Kidney (tissue), 22 donors: ENCODE measurements at places on chromosomes 6 and 20.

- DNase-seq = no peak
These were observed 2.8 kb downstream of the CCN5 start for GRCh38 chr20:44717986-44718385.

DNA sequence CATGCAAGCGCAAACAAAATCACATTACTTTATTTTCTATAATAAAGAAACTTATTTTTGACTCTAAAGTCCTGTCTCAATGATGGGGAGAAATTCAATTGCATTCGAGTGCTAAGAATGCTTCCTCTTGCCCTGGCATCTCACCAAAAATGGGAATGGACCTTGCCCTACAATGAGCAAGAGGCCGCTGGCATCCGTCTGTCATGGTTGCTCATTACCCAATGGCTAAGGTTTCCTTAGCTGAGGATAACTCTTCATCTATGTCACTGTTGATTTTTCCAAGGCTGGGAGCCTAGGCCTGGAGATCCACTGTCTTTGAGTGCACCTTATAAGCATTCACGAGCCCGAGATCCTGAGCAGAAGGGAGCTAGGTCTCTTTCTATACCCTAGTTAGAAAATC lies 471.3 kb upstream of the NRSN1 start:
- DNase-seq = no peak

- no peak for DNase-seq
These were observed 1.3 kb downstream of the CCN5 start for GRCh38 chr20:44716309-44717106.

- no peak for DNase-seq
These were observed 48.4 kb downstream of the ZFAND3 start for GRCh38 chr6:37867756-37868446.

GRCh38 chr6:42166444-42167141 lies 6.6 kb upstream of the GUCA1A start:
- peak; percentile 87 for DNase-seq

DNA sequence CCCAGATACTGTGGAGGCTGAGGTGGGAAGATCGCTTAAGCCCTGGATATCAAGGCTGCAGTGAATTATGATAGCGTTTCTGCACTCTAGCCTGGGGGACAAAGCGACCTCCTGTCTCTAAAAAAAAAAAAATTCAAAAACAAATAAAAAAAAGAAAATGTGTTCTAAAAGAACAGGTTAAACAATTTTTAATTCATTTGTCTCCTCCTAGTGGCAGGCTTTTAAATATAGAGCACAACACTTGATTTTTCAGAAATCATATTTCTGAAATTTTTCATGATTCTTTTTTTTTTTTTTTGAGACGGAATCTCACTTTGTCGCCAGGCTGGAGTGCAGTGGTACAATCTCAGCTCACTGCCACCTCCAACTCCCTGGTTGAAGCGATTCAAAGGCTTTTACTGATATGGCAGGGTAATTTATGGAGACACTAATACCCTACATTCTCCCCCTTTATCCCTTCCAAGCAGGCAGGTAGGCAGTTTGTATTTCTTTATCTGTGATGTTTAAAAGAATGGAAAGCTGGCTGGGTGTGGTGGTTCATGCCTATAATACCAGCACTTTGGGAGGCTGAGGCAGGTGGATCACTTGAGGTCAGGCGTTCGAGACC lies 8.7 kb upstream of the GTF3C6 start:
- no peak for DNase-seq

DNA sequence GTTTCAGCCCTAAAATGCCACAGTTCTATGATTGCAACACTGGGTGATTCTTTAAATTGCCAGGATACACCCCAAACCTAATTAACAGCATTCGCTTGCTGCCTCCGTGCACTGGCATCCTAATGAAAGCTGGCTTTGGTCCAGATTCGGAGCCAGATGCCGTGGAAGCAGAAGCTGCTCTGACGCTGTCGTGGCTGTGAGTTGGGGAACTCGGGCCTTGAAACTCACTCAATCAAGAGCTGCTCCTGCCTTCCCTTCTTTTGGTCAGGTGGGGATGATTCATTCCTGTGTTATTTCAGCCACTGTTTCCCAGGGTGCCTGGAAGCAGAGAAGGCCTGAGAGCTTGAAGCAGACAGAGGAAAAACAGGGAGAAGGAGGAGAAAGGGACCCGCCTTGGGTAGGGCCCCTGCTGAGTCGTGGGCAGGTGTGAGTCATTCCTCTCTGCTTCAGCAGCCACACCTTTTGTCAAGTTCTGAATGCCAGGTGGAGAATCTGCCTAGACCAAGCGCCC lies 36.2 kb upstream of the DSP start:
- DNase-seq = peak; percentile 71

DNA sequence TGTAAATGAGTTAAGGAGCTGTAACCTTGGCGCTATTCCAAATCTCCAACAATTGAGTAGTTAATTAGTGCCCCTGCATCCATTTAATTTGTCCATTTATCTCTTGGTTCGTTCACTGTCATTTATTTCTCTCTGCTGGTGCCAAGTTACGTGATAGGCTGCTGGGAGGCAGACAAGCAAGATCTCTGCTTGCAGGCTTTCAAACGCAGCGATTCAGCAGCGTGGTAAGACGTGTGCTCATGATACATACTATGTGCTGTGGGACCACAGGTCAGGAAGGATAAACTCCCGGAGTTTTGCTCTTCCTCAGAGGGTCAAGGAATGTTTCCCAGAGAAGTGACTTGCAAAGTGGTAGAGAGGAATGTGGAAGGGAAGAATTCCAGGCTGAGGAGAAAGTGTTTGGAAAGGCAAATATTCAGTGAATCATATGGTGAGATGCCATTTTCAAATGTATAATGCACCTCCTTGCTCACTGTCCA lies 46.4 kb downstream of the UTRN start:
- no peak for DNase-seq

DNA sequence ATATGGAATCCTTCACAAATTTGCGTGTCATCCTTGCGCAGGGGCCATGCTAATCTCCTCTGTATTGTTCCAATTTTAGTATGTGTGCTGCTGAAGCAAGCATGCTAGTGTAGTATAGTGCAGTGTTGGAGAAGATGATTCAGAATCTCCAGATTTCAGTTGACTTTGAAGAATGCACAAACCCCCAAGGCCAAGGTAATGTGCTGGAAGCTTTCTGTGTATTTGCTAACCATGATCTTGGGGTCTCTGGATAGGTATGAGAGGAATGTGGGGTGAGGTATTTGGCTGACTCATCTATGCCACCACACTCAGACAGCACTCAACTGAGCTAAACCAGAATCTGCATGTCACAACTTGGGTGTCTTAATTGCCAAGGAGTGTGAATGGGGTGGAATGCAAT lies 42.6 kb upstream of the DEK start:
- no peak for DNase-seq

DNA sequence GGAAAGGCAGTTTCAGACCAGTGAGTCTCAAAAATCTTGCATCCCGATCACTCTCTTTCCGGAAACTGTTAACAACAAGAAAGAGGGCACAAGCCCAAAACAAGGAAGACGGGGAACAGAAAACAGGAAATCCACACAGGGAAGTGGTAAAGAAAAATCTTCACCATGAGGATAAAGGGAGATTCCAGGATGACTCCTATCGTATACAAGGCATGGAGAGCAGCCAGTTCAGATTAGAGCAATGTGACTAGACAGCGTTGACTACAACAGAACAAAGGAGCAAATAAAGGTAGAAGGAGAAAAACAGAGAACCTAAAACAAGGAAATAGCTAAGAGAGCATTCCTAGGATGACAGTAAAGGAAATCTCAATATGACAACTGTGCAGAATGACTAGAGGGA lies 26.5 kb downstream of the VNN1 start:
- DNase-seq = no peak

DNA sequence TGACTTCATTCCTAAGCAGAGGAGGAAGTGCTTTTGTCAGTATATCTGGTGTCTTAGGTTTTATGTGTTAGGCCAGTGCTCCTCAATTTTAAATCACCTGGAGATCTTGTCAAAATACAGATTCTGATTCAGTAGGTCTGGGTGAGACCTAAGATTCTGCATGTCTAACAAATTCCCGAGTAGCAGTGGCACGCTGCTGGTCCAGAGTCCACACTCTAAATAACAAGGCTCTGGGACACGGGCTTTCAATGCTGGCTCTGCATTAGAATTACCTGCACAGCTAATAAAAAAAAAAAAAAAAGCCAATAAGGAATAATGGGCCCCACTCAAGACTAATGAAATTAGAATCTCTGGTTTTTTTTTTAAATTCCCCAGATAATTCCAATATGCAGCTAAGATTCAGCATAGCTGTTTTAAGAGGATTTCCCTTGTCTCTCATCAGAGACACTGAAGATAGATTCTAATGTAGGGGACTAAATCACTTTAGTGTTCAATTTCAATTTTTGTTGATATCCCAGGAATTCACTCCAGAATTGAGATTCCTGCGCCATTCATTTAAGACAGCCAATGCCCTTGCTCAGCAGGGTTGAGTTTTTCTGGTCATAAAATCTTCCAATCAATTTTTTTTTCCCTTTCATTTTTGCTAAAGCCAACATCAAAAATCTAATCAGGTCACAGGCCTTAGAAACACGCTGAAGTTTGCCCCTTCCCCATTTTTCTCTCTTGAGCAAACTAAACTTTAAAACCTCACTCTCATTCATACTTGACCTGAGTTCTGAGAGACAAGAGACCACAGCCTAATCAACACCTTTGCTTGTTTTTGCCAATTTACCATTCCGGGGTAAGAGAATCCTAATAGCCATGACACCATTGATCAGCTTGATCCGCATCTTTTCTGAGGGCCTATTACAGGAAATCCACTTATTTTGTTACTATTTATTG lies 2.4 kb downstream of the TDP2 start:
- no peak for DNase-seq

GRCh38 chr6:25862199-25862598 lies 11.8 kb downstream of the SLC17A3 start:
- no peak for DNase-seq

DNA sequence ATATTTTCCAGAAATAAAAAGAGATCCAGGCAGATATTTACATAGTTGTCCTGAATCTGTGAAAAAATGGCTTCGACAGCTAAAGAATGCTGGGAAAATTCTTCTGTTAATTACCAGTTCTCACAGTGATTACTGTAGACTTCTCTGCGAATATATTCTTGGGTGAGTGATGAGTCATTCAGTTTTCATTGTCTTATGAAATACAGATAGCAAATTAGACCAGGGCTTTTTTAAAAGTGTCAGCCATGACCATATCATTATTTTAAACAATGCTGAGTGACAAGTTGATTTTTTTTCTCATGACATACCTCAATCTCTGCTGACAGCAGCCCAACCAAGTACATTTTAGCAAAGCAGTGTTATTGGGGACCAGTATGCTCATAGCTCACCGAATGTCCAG lies 32.8 kb downstream of the TSPYL4 start:
- DNase-seq = no peak

DNA sequence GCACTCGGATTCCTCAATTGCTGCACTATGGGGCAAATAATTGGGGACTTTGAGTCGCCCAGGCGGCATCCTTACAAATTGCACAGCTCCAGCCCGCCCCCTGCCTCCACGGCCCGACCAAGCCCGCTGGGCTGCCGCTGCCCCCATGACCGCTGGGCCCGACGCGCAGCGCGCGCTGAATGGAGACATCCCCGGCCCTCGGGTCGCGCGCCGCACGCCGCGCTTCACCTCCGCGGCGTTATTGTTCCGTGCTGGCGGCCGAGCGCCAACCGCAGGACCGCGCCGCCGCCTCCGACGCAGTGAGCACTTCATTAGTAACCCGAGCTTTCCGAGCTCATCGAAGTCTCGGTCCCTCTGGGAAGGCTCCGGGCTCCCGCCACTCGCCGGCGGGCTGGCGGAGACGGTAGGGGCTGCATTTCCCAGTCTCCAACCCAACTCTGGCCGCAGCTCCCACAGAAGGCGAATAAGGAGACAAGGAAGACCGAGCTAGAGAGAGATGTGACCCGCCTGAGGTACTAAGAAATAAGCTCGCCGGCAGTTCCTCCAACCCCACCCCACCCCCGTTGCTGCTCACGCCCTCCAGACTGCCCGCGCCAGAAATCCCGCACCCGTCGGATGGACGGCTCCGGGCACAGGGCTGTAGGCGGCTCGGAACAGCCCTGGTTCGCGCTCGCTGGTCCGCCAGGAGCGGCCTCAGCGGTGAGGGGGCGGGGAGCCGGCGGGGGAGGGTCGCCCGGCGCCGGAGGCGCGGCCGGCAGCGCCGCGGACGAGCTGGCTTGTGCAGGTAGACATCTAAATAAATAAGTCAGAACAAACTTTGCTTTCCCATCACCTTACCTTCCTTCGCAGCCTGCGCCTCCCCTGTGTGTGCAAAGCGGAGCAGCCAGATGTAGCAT lies 703 bp downstream of the EPHA7 start:
- DNase-seq = peak; percentile 86

GRCh38 chr20:54044156-54044555 lies 26.2 kb downstream of the BCAS1 start:
- no peak for DNase-seq

DNA sequence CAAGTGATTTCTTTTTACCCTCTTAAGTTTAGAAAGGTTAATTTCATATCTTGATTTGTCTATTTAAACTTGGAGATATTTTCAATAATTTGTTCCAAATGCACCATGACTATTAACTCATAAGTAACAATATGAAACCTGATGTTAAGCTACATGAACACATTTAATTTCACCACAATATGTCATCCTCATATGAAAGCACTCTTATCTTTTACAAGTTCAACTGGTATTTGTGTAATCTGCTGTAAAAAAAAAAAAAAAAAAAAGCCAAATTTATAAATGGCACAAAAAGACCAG lies 110.4 kb downstream of the HFE start:
- DNase-seq = no peak

- DNase-seq = no peak
These were observed 4.1 kb upstream of the PREX1 start for GRCh38 chr20:48831718-48832404.

DNA sequence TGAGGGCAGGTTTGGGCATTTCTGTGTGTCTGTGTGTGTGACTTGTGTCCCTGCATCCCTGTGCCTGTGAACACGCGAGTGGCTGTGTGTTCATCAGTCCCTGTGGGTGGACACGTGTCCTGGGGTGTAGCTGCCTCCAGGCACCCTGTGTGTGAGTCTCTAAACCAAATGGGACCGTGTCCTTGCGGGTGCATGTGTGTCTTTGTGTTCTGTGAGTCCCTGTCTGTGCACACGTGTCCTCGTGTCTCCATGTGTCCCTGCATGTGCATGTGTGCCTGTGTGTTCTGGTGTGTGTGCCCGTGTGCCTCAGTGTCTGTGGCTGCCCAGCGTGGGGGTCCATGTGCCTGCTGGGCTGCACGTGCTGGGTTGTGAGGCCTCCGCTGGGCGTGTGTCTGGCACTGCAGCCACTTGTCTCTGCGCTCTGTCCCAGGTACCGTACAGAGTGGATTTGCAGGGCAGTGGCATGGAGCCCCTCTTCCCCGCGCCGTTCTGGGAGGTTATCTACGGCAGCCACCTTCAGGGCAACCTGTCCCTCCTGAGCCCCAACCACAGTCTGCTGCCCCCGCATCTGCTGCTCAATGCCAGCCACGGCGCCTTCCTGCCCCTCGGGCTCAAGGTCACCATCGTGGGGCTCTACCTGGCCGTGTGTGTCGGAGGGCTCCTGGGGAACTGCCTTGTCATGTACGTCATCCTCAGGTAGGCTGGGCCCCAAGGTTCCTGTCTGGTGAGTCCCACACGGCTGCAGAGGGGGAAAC lies 8.2 kb upstream of the LKAAEAR1 start:
- DNase-seq = no peak

- DNase-seq = no peak
These were observed 51.9 kb upstream of the PTPRK start for GRCh38 chr6:128572294-128572693.

- DNase-seq = peak; percentile 89
These were observed 35.7 kb downstream of the KCNB1 start for GRCh38 chr20:49446808-49447207.

GRCh38 chr6:106446983-106447382 lies 86.5 kb downstream of the CRYBG1 start:
- DNase-seq = no peak
